GM23248 (cell line): ENCODE measurements at places on chromosomes 3 and 15. TPM values are rescaled to one million over a fixed set of nuclear protein-coding genes. Genes with fewer than 3 reads are reported as not detected.

- H3K4me1 ChIP-seq, result peaks cover 4% of the 10 kb centered on the region; the same call in 1 of the 2 replicates
- H3K27me3 ChIP-seq, result no peaks in the 10 kb centered on the region
- no peaks in the 10 kb centered on the region for H3K36me3 ChIP-seq
- DNase-seq, result peak; percentile 73
Observed at GRCh38 chr15:80599359-80599758, 95.8 kb upstream of the ABHD17C start.

DNA sequence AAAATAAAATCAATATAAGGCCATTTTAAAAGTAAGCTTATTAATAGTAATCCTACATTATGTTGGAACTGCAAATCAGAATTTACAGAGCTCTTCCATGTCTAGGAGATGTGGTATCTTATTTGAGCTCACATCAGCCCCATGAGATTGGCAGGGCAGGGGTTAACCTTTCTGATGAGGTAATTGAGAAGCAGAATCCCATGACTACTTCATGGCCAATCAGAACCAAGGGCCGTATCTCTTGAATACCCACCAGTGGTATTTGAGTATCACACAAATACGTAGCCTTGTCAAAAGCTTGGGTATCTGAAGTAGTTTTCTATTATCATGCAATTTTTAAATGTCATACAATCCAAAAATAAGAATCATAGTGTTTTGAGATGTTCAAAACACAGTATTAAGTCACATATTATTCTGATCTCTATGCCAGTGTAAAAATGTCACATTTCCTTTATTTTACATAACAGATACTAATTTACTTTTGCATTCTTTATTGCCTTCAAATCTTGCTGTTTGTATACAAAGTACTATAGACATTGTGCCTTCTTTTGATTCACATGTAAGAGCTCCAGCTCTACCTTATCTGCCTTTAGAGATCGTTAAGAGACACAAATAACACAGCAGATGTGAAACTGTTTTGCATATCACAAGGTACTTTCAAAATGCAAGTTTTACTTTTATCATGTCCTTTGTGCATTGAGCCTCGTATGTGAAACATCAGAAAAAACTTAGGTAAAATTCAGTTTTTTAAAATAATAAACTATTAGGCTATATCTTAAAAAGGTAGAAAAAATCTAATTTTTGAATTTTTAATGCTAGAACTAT is 251.7 kb upstream of the GOLGA6L4 start:
- DNase-seq, result no peak
- H3K27ac ChIP-seq, result no peak overlapping the region
- no peak overlapping the region for H3K4me3 ChIP-seq
- H3K4me1 ChIP-seq, result no peaks in the 10 kb centered on the region
- H3K36me3 ChIP-seq, result no peaks in the 10 kb centered on the region
- no peaks in the 10 kb centered on the region for H3K27me3 ChIP-seq

The PRR23C gene
- not detected in 2 replicates for total RNA-seq

DNA sequence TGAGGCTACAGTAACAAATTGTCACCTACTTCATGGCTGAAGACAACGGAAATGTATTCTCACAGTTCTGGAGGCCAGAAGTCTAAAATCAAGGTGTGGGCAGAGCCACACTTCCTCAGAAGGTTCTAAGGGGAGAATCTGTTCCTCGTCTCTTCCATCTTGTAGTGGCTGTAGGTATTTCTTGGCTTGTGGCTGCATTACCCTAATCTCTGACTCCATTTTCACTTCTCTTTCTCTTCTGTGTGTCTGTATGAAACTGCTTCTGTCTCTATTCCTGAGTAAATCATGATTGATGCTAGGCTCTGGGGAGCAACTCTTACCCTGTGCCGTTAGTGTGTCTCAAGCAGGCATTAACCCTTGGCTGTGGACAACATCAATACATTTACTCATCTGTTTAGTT is 164.7 kb downstream of the SQOR start:
- no peak overlapping the region for H3K4me3 ChIP-seq
- H3K27ac ChIP-seq, result no peak overlapping the region
- no peaks in the 10 kb centered on the region; the same call in 1 of the 2 replicates for H3K27me3 ChIP-seq
- no peaks in the 10 kb centered on the region for H3K36me3 ChIP-seq

DNA sequence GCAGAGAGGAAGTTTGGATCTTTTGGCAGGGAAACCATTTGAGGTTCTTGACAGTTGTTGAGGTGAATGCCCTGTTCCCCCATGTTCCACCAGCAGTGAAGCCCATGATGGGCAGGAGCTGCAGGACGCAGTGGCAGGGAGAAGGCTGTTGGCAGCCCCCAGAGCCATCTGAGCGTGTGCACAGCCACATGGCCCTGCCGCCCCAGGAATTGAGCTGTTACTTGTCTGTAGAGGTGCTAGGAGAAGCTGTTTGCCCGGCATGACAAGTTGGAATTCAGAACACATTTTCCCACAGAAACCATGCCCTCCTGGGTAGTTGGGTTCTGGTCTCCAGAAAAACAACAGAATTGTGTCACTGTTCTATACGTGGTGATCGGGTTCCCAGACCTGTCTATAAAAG is 218.2 kb upstream of the NR2E3 start:
- no peaks in the 10 kb centered on the region for H3K36me3 ChIP-seq
- no peaks in the 10 kb centered on the region for H3K27me3 ChIP-seq
- H3K4me3 ChIP-seq, result no peak overlapping the region

The CPLX3 gene
- not detected in 2 replicates for total RNA-seq

GRCh38 chr3:25156626-25157025 is 271.4 kb upstream of the RARB start:
- H3K27ac ChIP-seq, result no peak overlapping the region
- peak; percentile 48 for DNase-seq
- no peaks in the 10 kb centered on the region for H3K27me3 ChIP-seq
- H3K4me3 ChIP-seq, result no peak overlapping the region
- H3K36me3 ChIP-seq, result no peaks in the 10 kb centered on the region
